Cortex of kidney (tissue), 1 donor: ENCODE measurements at places on chromosomes 16 and 17.

DNA sequence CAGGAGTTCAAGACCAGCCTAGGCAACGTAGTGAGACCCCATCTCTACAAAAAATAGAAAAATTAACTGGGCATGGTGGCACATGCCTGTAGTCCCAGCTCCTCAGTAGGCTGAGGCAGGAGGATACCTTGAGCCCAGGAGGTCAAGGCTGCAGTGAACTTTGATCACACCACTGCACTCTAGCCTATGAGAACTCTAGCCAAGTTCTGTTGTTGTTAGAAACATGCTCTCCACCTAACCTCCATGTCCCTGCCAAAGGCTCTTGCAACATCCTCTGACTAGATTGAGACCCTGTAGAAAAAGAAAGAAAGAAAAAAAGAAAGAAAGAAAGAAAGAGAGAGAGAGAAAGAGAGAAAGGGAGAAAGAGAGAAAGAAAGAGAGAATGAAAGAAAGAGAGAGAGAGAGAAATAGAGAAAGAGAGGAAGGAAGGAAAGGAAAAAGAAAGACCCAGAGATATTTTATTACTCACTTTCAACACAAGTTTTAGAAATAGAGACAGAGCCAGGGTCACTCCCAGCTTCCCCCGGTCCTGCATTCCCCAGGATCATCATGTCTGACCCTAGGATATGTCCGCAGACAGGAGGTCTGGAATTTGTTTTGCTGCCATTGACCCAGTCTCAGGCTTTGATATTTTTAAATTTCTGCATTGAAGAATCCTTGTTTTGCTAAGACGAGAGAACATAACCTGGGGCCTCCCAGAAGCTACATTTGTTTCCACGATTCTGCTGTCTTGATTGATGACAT lies 376.5 kb upstream of the CDH5 start:
- no peak for DNase-seq

- DNase-seq = no peak
Measured at GRCh38 chr17:55540414-55541091, 29.3 kb upstream of the SMIM36 start.

GRCh38 chr16:11219178-11219577 lies 36.8 kb downstream of the SOCS1 start:
- no peak for DNase-seq

GRCh38 chr16:116015-116414 lies 22.5 kb downstream of the NPRL3 start:
- DNase-seq = no peak

DNA sequence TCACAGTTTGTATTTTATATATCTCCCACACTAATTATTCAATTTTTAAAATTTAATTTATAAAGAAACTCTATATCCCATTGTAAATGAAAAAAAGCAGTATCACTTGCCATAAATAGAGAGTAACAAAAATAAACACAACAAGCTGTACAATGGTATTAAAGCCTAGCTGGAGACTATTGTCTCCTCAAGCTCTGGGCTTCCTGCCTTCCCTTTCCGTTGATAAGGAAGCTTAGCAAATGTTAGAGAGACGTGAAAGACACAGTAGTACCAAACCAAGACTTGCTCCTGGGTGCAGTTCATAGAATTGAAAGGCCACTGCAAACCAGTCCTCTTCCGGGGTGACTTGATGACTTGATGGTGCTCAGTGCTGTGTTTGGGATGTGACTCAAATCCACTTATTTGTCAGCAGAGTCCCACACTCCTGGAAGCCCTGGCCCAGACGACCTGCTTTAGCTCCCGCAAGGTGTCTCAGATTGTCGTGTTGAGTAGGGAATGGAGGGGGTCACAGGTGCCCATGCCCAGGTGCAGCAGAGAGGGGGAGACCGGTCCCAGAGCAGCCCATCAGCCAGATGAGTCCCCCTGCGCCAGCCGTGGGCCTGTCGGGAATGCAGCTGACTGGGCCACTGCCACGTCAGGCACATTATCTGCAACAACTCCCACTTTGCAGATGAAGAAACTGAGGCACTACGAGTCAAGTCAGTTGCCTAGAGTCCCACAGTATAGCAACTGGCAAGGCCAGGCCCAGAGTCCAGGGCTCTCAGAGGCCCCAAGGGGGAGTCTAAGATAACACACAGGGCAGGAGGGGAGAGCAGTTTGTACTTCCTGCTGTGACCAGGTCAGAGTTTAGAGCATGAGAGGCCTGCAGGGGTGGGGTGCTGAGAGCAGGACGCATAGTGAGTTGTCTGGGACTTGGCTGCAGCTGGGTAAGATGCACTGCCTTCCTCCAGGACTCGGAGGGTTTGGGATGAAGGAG lies 40.5 kb downstream of the PSME3IP1 start:
- DNase-seq = no peak

DNA sequence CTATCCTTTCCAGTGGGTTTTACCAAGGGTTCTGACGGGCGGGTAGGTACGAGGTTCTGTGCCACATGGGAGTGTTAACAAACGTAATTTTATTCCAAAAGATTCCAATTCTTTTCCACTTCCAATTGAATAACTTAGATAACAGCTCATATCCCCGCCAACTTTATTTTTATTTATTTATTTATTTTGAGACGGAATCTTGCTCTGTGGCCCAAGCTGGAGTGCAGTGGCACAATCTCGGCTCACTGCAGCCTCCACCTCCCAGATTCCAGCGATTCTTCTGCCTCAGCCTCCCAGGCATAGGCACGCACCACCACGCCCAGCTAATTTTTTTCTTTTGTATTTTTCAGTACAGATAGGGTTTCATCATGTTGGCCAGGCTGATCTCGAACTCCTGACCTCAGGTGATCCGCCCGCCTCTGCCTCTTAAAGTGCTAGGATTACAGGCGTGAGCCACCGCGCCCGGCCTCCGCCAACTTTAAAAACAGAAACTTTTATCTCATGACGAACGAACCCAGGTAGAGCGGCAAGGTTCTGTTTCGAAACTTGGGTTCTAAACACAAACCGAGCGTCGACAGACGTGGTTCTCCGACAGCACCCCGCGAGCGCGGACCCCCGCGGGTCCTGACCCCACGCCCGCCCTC lies 613 bp downstream of the ECI1 start:
- DNase-seq = no peak

DNA sequence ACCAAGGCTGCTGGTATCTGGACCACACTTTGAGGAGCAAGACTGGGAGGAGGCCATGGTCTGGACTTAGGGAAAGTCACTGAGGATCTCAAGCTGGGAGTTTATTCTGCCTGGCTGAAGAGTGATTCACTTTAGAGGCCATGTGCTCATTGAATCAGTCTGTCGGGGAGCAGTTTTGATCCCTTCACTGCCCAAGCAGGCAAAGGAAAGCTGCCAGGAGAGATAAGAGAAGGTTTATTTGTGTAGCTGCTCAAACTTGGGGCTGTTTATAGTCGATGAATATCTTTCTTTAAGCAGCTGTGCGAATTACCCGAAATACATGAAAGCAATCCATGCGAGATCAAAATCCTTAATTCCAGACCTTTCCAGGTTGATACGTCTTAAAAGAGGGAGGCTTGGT lies 544.4 kb upstream of the EEF2KMT start:
- no peak for DNase-seq

DNA sequence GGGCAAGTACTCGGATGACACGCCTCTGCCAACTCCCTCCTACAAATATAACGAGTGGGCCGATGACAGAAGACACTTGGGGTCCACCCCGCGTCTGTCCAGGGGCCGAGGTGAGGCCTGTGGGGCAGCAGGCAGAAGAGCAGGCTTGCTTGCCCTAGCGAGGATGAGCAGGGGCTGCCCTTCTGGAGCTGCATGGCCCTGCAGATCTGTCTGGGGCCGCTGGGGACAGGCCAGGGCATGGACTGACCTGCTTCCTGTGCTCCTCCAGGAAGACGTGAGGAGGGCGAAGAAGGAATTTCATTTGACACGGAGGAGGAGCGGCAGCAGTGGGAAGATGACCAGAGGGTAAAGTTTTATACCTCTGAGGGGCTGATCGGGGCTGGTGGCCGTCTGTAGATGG lies 5.3 kb downstream of the DHX38 start:
- DNase-seq = no peak

DNA sequence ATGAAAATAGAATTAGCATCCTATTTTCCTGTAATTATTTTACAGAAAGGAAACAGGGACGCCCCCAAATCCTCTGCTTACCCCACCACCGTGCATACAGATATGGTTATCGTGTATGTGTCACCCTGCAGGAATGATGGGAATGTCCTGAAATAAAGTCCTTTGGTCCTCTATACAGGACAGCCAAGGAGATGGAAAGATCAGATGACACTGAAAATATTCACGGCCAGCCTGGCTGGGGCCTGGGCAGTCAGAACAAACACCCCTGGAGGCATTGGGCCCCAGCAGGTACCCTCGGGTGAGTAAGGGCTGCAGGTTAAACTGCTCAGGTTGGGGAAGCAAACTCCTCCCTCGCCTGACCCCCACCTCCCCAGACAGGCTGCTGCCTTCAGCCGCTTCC lies 368.0 kb downstream of the FOXL1 start:
- no peak for DNase-seq

- DNase-seq = no peak
Measured at GRCh38 chr17:5770441-5771270, 186.3 kb upstream of the NLRP1 start.

- DNase-seq = no peak
Measured at GRCh38 chr17:79919164-79919585, 79.9 kb upstream of the CBX4 start.

DNA sequence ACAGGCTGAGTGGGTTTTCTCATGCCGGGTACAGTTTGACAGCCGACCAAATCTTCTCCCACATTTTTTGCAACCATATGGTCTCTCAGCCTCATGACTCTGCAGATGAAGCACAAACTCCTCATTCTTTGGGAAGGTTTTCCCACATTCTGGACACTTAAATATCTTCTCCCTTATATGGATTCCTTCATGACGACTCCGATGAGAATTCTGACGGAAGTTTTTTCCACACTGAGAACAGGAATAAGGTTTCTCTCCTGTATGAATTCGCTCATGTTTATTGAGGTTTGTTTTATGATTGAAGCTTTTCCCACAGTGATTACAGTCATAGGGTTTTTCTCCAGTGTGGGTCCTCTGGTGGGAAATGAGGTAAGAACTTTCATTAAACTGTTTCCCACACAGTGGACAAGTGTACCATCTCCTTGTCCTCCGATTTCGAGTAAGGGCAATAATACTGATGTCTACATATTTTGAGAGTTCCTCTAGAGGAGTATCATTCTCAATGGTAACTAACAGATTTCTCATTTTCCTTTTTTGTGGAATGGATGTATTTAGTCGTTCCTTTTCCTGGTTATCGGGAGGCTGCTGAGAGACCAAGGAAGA lies 10.9 kb downstream of the ZNF200 start:
- no peak for DNase-seq

DNA sequence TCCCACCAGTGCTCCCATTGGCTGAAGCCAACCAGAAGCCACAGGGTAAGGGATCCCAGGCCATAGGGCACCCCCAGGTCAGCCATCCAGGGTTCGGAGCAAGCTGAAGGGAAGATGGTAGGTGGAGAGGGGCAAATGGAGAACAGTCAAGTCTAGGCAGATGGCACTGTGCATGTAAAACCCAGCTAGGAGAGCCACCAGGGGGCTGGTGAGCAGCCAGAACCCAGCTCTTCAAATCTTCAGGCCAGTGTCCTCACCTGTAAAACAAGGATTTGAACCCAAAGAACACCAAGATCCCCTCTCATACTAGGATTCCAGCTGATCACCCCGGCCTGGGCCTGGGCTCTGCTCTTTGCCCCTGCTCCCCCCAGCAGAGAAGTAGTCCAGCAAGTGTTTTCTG lies 43.5 kb downstream of the GINS3 start:
- DNase-seq = no peak

DNA sequence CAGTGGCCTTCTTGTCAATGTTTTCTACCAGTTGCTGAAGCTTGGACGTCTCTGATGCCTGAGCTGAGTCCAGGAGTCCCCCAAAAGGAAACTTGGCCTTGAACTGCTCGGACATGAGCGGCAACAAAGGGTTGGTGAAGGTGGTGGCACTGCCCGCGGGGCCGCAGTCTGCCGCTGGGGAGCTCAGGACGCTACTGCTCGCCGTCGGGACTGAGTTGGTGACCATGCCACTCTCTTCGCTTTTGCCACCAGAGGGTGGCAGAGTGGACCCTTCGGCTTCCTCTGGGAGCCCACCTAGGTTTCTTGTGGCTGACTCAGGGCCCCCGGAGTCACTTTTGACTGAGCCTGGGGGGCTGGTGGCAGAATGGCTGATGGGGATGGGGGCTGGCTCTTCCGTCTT lies 11.0 kb downstream of the SALL1 start:
- DNase-seq = no peak
